ENCODE measurements at places on chromosomes 3 and 15.

GRCh38 chr3:81696090-81696489 lies 65.4 kb downstream of the GBE1 start:
- DNase-seq: no peak

- no peak for DNase-seq
Measured at GRCh38 chr15:95567686-95568085, 762.8 kb upstream of the NR2F2 start.

DNA sequence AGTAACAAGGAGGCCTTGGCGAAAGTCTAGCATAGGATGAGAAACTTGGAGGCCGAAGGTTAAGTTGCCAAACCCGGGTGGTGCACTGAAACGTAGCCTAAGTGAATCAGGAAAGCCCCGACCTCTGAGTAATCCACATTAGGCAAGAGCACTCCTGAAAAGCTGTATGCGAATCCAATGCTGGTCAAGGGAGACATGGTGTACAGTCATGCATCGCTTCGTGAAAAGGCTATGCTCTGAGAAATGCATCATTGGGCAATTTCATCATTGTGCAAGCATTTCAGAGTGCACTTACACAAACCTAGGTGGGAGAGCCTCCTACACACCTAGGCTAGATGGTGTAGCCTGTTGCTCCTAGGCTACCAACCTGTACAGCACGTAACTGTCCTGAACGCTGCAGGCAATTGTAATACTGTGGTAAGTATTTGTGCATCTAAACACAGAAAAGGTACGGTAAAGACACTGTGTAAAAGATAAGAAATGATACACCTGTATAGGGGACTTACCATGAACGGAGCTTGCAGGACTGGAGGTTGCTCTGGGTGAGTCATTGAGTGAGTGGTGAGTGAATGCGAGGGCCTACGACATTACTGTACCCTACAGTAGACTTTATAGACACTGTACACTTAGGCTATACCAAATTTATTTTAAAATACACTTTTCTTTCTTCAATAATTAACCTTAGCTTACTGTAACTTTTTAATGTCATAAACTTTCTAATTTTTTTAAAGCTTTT lies 222.5 kb downstream of the SHQ1 start:
- DNase-seq: no peak

DNA sequence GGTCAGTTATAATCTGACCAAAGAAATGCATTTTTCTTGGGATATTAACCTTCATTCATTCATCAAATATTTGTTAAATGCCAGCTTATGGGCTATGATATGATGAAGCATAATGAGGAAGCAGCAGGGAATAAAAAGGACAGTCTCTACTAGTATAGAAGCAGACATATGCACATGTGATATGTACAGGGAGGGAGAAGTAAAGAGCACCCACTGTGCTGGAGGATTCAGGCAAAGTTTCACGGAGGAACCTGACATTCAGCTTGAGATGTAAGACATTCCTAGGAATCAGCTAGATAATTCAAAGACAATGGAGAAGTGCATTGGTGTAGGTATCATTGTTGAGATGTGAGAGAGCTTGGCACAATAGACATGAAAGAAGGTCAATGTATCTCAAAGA lies 450.7 kb downstream of the LPP start:
- no peak for DNase-seq

All from activated CD4-positive, alpha-beta T cell treated with anti-CD3 and anti-CD28 coated beads, Interleukin-2, amount 50 U/mL, for 24 hours (primary cell).